ENCODE measurements at places on chromosomes 4 and X. TPM values are rescaled to one million over a fixed set of nuclear protein-coding genes. Genes with fewer than 3 reads are reported as not detected.

Gene CORIN
- not detected for total RNA-seq

Gene CABS1
- total RNA-seq = not detected

Gene NEXMIF
- total RNA-seq = not detected

Gene CNKSR2
- 2.0 TPM for total RNA-seq

Gene PSAPL1
- 0.15 TPM for total RNA-seq

Gene HERC5
- 2.6 TPM for total RNA-seq

Gene FAT4
- total RNA-seq = 0.95 TPM

Gene ETDA
- total RNA-seq = not detected

Gene PASD1
- total RNA-seq = not detected

Gene BDH2
- 16.0 TPM for total RNA-seq

Gene POLA1
- total RNA-seq = 19.6 TPM

Gene SPON2
- 0.80 TPM for total RNA-seq

Gene REPS2
- total RNA-seq = 6.3 TPM

GRCh38 chr4:96585304-96585703, 745.4 kb downstream of the PDHA2 start:
- no peaks in the 10 kb centered on the region for H3K4me1 ChIP-seq
- no peak overlapping the region for H3K27ac ChIP-seq
- no peaks in the 10 kb centered on the region for H3K27me3 ChIP-seq
- no peaks in the 10 kb centered on the region for H3K36me3 ChIP-seq

DNA sequence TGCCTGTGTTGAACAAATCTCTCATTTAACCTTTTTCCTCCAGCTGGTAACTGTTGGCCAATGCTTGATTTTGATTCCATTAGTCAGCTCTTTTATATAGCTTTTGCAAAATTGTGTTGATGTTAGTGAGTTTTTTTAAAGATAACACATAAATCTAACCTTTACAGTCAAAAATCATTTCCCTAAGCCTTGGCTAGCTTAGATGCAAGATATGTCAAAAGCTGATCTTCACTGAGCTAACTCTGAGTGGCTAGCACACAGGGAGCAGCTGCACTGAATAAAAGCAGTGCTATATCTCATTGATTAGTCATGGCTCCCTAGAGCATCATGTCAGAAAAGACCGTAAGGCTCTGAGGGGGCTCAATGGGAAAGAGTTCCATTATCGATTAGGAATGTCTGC, 78.7 kb downstream of the PPARGC1A start:
- no peaks in the 10 kb centered on the region for H3K36me3 ChIP-seq
- H3K4me1 ChIP-seq = no peaks in the 10 kb centered on the region
- no peak overlapping the region for H3K4me3 ChIP-seq
- peaks cover 10% of the 10 kb centered on the region for H3K27me3 ChIP-seq
- DNase-seq = no peak
- no peak overlapping the region for H3K27ac ChIP-seq

DNA sequence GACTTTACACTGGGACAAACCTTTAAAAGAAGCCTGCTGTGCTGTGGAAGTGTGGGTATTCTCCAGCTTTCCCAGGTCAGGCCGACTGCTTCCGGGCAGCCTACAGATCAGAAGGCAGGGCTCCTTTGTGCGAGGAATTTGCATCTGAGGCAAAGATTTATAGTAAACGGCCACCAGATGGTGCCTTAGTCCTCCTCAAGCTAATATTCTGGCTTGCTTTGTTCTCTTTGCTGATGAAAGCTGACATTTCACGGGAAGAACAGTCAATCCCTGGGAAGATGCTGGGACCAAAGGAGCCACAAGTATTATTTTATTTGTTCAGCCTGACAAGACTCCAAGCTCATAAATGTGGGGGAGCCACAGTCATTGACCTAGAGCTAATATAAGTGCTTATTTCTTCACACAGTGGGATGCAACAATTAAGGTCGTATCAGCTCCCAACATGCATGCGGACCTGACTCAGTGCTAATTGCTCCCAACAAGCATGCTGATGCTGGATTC, 120.7 kb upstream of the TRIM2 start:
- no peaks in the 10 kb centered on the region for H3K36me3 ChIP-seq
- H3K27ac ChIP-seq = no peak overlapping the region
- H3K4me1 ChIP-seq = no peaks in the 10 kb centered on the region
- H3K4me3 ChIP-seq = no peak overlapping the region

DNA sequence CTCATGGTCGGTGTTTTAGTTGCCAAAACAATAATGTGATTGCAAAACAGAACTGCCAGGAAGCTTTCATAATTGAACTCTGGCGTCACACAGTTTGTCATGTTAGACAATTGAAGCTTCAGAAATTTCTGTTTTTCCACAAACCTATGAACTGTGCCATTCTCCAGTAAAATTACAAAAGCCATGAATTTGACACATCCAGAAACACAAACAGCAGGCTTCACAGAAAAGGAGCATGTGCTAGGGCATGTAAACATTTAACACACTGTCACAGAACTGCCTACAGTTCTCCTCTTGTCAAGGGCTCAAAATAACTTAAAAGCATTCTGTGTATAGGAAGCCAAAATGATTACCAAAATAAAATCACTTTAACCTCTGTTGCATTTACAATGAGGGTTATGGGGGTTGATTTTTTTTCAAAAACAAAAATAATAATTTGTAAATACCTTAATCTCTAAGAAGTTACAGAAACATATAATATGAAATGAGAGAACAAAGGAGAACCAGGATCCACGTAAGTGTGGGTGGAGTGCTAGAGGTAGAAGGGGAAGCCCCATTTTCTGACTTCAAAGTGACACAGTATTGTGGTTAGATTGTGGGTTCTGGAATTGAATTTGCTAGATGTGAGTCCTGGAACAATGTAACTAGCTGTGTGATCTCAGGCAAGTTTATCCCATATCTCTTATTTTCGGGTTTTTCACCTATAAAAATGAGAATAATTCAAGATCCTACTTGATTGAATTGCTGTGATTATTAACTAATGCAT, 295.0 kb downstream of the CENPC start:
- no peak for DNase-seq
- H3K27ac ChIP-seq = no peak overlapping the region
- no peaks in the 10 kb centered on the region for H3K36me3 ChIP-seq

DNA sequence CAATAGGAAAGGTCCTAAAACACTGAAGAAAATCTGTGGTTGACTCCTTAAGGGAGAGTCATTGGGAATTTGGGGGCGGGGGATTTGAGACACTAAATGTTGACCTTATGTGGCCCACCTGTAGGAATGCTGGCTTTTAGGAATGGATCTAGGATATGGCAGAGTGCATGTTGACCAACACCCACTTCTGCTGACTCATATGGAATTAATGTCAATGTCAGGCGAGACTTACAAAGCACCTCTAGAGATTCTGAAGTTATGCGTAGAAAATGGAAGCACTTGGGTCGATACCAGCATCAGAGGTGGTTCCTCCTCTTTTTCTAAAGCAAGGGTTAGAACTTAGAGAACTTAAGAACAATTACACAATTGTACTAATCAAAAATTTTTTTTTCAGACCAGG, 100.6 kb upstream of the CBR4 start:
- H3K4me3 ChIP-seq = no peak overlapping the region
- H3K4me1 ChIP-seq = peaks cover 8% of the 10 kb centered on the region
- H3K36me3 ChIP-seq = peaks cover 28% of the 10 kb centered on the region

- no peaks in the 10 kb centered on the region for H3K4me1 ChIP-seq
- H3K4me3 ChIP-seq = no peak overlapping the region
- no peaks in the 10 kb centered on the region for H3K27me3 ChIP-seq
- H3K27ac ChIP-seq = no peak overlapping the region
- H3K36me3 ChIP-seq = no peaks in the 10 kb centered on the region
Observed at GRCh38 chr4:182103614-182104319, 139.4 kb upstream of the TENM3 start.

GRCh38 chr4:165360985-165361670, 17.7 kb upstream of the CPE start:
- no peaks in the 10 kb centered on the region for H3K4me1 ChIP-seq
- DNase-seq = no peak
- H3K4me3 ChIP-seq = no peak overlapping the region
- no peaks in the 10 kb centered on the region for H3K27me3 ChIP-seq

- H3K27me3 ChIP-seq = no peaks in the 10 kb centered on the region
- H3K4me1 ChIP-seq = peaks cover 3% of the 10 kb centered on the region
- no peak for DNase-seq
- H3K4me3 ChIP-seq = no peak overlapping the region
- H3K36me3 ChIP-seq = no peaks in the 10 kb centered on the region
Observed at GRCh38 chr4:8341691-8342090, 72.1 kb downstream of the HTRA3 start.

GRCh38 chr4:171979461-171979860, 166.3 kb downstream of the GALNTL6 start:
- H3K36me3 ChIP-seq = no peaks in the 10 kb centered on the region
- DNase-seq = no peak
- H3K4me3 ChIP-seq = no peak overlapping the region
- no peaks in the 10 kb centered on the region for H3K27me3 ChIP-seq

DNA sequence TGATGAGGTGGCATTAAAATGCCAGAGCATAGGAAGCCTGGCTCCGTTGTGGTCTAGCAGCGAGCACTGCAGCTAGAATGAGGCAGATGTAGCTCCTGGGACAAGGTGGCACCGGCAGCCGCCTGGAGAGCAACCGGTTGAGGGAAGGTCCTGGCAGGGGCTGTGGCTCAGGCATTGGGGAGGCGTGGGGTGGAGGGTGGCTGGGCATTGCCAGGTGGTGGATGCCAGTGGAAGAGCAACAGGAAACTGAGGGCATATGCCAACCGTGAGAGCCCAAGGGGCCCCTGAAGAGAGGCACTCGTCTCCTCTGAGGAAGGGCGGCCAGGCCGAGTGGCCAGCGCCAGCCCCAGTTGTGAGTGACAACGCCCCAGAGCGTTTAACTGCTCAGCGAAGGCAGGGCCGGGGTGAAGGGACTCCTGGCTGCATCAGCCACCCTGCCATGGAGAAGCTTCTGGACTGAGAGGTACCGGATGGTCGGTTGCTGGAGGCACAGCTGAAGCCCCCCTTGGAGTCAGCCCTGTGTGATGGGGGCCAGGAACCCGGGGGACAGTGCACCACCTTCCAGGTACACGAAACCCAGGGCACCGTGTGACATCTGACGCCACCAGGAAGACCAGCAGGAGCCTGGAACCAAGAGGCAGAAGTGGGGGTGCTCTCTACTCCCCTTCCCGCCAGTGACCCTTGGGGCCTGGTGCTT, 13.2 kb upstream of the PDE6B start:
- DNase-seq = no peak
- no peak overlapping the region for H3K4me3 ChIP-seq
- H3K36me3 ChIP-seq = no peaks in the 10 kb centered on the region
- H3K27ac ChIP-seq = no peak overlapping the region
- no peaks in the 10 kb centered on the region for H3K27me3 ChIP-seq

DNA sequence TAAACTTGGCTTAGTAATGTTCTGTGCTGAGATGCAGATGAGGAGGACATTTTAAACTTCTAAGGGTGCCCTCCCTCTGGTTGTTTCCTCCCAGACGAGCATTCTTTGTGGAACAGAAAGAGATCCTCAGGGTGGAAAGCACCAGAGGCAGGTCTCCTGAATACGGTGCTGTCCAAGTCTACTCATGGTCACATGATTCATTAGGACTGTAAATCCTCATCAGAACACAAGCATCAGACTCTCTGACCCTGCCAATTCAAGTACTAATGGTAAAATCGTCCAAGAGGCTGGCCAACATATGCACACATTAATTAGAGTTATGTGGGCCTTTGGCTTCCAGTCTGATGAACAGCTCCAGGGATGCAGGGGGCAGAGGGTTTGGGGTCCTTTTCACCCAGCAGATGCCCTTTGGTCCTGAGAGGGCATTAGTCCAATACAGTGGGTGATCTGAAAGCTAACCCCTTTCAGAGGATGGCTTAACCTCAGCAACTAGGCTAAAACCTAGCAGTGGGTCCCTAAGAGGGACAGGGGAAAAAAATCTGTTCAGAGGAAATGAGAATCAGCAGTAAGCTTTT, 18.2 kb downstream of the HAND2 start:
- no peaks in the 10 kb centered on the region for H3K27me3 ChIP-seq
- H3K36me3 ChIP-seq = no peaks in the 10 kb centered on the region
- no peak overlapping the region for H3K4me3 ChIP-seq
- no peak overlapping the region for H3K27ac ChIP-seq
- no peak for DNase-seq
- H3K4me1 ChIP-seq = no peaks in the 10 kb centered on the region

GRCh38 chr4:125796138-125796537, 481.4 kb downstream of the FAT4 start:
- H3K4me3 ChIP-seq = no peak overlapping the region
- no peak for DNase-seq
- H3K27ac ChIP-seq = no peak overlapping the region
- no peaks in the 10 kb centered on the region for H3K27me3 ChIP-seq

- H3K36me3 ChIP-seq = no peaks in the 10 kb centered on the region
- H3K4me3 ChIP-seq = no peak overlapping the region
- DNase-seq = no peak
- H3K27ac ChIP-seq = no peak overlapping the region
Observed at GRCh38 chr4:156255230-156256007, 301.8 kb upstream of the CTSO start.

DNA sequence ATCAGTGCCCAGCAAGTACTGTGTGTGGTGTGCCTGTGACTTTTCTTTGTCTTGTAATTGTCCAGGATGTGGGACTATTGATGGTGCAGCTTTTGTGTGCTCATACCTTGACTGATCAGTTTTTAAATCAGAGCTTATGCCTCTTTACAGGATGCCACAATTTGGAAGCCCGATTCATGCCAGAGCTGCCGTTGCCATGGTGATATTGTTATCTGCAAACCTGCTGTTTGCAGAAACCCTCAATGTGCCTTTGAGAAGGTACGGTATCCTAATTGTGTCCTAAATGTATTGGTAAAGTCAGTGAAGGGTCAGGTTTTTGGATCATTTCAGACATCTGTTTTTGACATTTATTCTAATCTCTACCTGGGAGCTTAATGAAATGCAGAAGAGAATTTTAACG, 180.2 kb downstream of the FRAS1 start:
- no peak overlapping the region for H3K4me3 ChIP-seq
- no peak overlapping the region for H3K27ac ChIP-seq
- DNase-seq = no peak

GRCh38 chr4:129822701-129823100, 726.7 kb downstream of the C4orf33 start:
- peak; percentile 73 for DNase-seq
- no peak overlapping the region for H3K4me3 ChIP-seq
- no peaks in the 10 kb centered on the region for H3K36me3 ChIP-seq
- peaks cover 8% of the 10 kb centered on the region for H3K4me1 ChIP-seq

- no peaks in the 10 kb centered on the region for H3K36me3 ChIP-seq
- peak; percentile 41 for DNase-seq
- H3K4me1 ChIP-seq = peaks cover 34% of the 10 kb centered on the region
- H3K27me3 ChIP-seq = no peaks in the 10 kb centered on the region
- no peak overlapping the region for H3K4me3 ChIP-seq
Observed at GRCh38 chrX:28549838-28550237, 37.4 kb upstream of the IL1RAPL1 start.

DNA sequence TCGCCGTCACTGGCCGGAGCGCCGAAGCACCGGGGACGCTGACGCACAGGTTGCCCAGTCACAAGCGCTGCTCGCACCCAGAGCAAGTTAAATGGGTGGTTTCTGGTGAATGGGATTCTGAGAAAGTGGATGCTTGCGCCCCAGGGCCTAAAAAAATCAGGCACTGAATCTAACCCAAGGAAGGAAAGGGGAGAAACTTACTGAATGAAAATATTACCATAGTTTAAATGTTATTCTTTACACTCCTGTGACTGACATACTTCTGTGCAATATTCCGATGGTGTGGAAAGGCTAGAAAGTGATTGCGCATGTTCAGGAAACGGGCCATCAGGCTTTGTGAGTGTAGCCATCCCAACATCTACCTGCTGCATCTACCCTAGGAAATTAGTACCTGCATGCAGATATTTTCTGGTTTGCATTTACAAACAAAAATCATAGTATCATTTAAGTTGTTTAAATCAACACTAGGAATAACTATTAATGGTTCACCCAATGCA, 838 bp upstream of the ABCG2 start:
- no peaks in the 10 kb centered on the region for H3K36me3 ChIP-seq
- H3K27me3 ChIP-seq = no peaks in the 10 kb centered on the region
- DNase-seq = no peak
- H3K4me1 ChIP-seq = no peaks in the 10 kb centered on the region
- H3K27ac ChIP-seq = no peak overlapping the region
